ENCODE measurements at places on chromosomes 1 and 21. TPM values are rescaled to one million over a fixed set of nuclear protein-coding genes. Genes with fewer than 3 reads are reported as not detected.

Gene PBX1
- total RNA-seq = 17.9 TPM

Gene USP21
- 6.3 TPM for total RNA-seq

Gene CR1
- not detected for total RNA-seq

Gene KPNA6
- total RNA-seq = 50.7 TPM

Gene SHISAL2A
- total RNA-seq = not detected

Gene ILDR2
- under 0.01 TPM for total RNA-seq

Gene TMEM269
- not detected for total RNA-seq

Gene HORMAD1
- total RNA-seq = not detected

Gene MAP3K21
- 0.18 TPM for total RNA-seq

Gene ASAP3
- total RNA-seq = 18.6 TPM

Gene SPRR5
- not detected for total RNA-seq

Gene PUM1
- 71.9 TPM for total RNA-seq

Gene SPRR2A
- total RNA-seq = not detected

Gene MIXL1
- not detected for total RNA-seq

GRCh38 chr1:55456971-55457370, 241.8 kb upstream of the USP24 start:
- H3K27ac ChIP-seq = no peak overlapping the region
- no peaks in the 10 kb centered on the region for H3K27me3 ChIP-seq
- no peak for DNase-seq
- no peaks in the 10 kb centered on the region for H3K4me1 ChIP-seq

DNA sequence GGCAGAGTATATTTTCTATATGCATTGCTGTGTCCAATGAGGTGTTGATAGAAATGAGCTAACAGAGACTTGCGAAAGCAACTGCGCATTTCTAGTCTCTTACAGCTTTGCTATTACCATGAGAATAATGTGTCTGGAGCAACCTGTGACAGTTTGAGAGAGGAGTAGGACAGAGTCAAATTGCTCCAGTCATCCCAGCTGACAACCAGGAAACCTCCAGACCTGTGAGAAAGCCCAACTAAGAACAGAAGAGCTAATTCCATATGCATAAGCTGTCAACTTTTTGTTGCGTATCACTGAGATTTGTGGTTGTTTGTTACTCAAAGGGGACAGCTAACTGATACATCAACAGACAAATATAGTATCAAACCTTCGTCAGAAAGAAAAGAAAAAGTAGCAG, 354.1 kb upstream of the LRRC7 start:
- no peaks in the 10 kb centered on the region for H3K36me3 ChIP-seq
- no peak overlapping the region for H3K4me3 ChIP-seq
- H3K4me1 ChIP-seq = no peaks in the 10 kb centered on the region
- DNase-seq = no peak

DNA sequence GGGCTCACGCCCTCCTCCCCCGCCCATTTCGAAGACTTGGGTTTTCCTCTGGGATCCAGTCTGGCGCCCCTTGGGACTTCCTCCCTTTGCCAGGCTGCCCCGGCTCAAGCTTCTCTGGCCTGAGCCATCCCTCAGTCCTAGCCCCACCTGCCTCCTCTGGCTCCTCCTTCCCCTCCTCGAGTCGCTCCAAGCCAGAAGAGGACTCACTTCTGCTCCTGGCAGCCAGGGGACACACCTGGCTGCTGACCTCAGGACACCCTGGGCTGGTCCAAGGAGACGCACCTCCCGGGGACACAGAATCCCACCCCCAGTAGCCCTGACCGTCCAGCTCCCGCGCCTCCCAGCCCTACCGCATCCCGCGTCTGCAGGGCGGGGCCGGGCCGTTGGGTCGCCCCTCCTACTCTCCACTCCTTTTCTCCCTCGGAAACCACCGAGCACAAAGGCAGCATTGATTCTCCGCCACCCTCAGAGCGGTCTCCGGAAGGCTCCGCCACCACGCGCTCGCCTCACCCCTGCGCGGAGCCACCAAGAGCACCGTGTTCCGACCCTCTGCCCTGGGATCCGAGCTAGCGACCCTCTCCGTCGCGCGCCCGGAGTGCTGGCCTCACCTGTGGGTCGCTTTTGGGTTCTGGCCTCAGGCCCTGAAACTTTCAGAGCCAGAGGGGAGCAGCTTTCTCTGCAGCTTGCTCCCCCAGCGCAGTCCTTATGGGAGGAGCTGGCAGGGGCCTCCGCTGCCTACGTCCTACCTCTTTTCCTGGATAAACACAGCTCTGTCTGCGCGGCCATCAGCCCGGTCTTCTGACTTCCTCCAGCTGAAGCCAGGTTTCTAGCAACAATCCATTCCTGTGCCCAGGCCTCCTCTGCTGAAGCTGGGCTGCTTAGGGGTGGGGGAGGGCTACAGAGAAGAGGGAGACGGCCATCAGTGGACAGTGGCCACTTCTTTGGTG, at the start of gene C2CD4D:
Gene C2CD4D (minus strand): TSS at position 364 of the 947 bp plus-strand sequence. CDS start 831 bp downstream, outside the sequence.
- no peak for DNase-seq
- H3K4me1 ChIP-seq = no peaks in the 10 kb centered on the region
- H3K27ac ChIP-seq = no peak within 1 kb of the TSS
- peak within 1 kb of the TSS; percentile 36 for H3K4me3 ChIP-seq

- 0 out of 2 replicates have a peak, but pooled peaks cover 1% of the 10 kb centered on the region for H3K4me1 ChIP-seq
- no peak overlapping the region for H3K27ac ChIP-seq
- no peak for DNase-seq
- no peak overlapping the region for H3K4me3 ChIP-seq
- H3K36me3 ChIP-seq = no peaks in the 10 kb centered on the region
- no peaks in the 10 kb centered on the region for H3K27me3 ChIP-seq
Observed at GRCh38 chr1:186887203-186887602, 58.5 kb downstream of the PLA2G4A start.

DNA sequence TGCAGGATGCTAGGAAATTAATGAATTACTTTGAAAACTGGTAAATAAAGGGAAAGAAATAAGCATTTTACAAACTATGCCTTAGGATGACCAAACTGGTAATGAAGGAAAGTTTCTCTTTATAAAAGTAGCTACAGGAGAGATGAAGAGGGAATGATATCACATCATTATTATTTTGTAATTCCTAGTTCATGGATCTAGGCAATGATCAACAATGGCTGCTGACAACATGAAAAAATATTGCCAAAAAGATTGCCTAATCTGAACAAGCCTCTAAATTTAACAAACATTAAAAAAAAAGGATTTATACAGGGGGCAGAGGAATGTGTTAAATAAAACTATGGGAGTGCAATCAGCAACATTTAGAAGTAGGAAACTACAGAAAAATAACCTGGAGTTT, 38.9 kb downstream of the NOS1AP start:
- H3K4me1 ChIP-seq = no peaks in the 10 kb centered on the region
- no peak overlapping the region for H3K4me3 ChIP-seq
- peaks cover 3% of the 10 kb centered on the region for H3K27me3 ChIP-seq
- no peak for DNase-seq
- no peak overlapping the region for H3K27ac ChIP-seq

GRCh38 chr21:45724345-45724961, 80.9 kb downstream of the PCBP3 start:
- no peak overlapping the region for H3K4me3 ChIP-seq
- no peak for DNase-seq
- H3K4me1 ChIP-seq = peaks cover 2% of the 10 kb centered on the region
- no peaks in the 10 kb centered on the region for H3K27me3 ChIP-seq
- H3K36me3 ChIP-seq = no peaks in the 10 kb centered on the region

GRCh38 chr21:36419996-36420395, 34.8 kb downstream of the CHAF1B start:
- H3K36me3 ChIP-seq = no peaks in the 10 kb centered on the region
- H3K4me1 ChIP-seq = no peaks in the 10 kb centered on the region
- DNase-seq = peak; percentile 92
- H3K4me3 ChIP-seq = no peak overlapping the region

DNA sequence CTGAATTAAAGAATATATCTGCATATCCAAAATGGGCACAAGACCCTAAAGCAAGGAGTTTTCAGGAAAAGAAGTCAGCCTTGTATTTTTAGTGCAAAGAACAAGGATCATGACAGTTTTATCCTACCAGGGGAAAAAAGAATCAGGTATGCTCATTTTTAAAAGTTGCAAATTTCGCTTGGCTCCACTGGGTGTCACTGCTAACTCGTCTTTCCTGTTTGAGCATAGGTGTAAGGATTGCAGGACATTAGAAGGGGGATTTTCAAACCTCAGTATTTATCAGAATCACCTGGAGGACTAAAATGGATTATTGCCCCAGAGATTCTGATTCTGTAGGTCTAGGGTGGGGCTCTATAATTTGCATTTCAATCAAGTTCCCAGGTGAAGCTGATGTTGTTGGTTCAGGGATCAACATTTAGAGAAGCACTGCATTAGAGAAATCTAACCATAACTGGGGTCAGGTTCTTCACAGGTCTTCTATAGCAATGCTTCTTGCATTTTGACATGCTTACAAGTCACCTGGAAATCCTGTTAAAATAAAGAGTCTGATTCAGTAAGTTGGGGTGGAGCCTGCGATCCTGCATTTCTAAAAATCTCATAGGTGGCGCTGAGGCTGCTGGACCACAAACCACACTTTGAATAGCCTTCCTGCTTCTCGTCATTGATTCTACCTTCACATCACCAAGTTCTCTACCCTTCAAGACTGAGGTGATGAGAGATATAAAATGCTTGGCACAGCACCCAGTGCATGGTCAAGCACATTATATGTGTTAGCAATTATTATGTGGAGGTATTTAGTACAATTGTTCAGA, 39.6 kb downstream of the NUF2 start:
- H3K4me3 ChIP-seq = no peak overlapping the region
- no peak for DNase-seq
- no peak overlapping the region for H3K27ac ChIP-seq
- H3K36me3 ChIP-seq = no peaks in the 10 kb centered on the region
- H3K4me1 ChIP-seq = no peaks in the 10 kb centered on the region

GRCh38 chr1:236468625-236469024, 55.2 kb upstream of the LGALS8 start:
- H3K4me1 ChIP-seq = no peaks in the 10 kb centered on the region
- H3K36me3 ChIP-seq = no peaks in the 10 kb centered on the region
- H3K27me3 ChIP-seq = peaks cover 4% of the 10 kb centered on the region
- no peak for DNase-seq
- no peak overlapping the region for H3K4me3 ChIP-seq

- no peak overlapping the region for H3K27ac ChIP-seq
- H3K4me3 ChIP-seq = no peak overlapping the region
- peaks cover 3% of the 10 kb centered on the region for H3K4me1 ChIP-seq
- H3K36me3 ChIP-seq = no peaks in the 10 kb centered on the region
- peak; percentile 80 for DNase-seq
Observed at GRCh38 chr1:115277276-115277675, 60.8 kb downstream of the NGF start.

DNA sequence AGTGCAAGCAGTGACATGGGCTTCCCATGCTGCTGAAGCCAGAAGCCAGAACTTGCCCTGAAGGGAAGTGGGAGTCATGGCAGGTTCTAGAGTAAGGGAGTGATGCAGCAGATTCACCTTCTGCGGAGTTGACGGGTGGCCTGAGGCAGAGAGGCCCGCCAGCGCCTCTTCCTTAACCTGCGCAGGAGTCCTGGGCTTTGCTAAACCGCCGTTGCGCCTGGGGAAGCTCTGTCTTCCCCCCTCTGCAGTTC, 67.3 kb downstream of the OBSCN start:
- peaks cover 33% of the 10 kb centered on the region for H3K36me3 ChIP-seq
- H3K27me3 ChIP-seq = no peaks in the 10 kb centered on the region
- no peak for DNase-seq

- no peak for DNase-seq
- peaks cover 14% of the 10 kb centered on the region for H3K27me3 ChIP-seq
- H3K36me3 ChIP-seq = peaks cover 10% of the 10 kb centered on the region
- H3K4me1 ChIP-seq = no peaks in the 10 kb centered on the region
Observed at GRCh38 chr1:11654137-11654938, at the start of the genes FBXO2 and FBXO44. FBXO2 (minus strand) TSS chr1:11654429; CDS start chr1:11654340, 89 bp downstream. FBXO44 (plus strand) TSS chr1:11654877; CDS start chr1:11655836, 959 bp downstream.

GRCh38 chr1:17297991-17298390, 10.0 kb upstream of the PADI4 start:
- H3K36me3 ChIP-seq = no peaks in the 10 kb centered on the region
- DNase-seq = no peak
- peaks cover 16% of the 10 kb centered on the region for H3K27me3 ChIP-seq
- H3K27ac ChIP-seq = no peak overlapping the region

DNA sequence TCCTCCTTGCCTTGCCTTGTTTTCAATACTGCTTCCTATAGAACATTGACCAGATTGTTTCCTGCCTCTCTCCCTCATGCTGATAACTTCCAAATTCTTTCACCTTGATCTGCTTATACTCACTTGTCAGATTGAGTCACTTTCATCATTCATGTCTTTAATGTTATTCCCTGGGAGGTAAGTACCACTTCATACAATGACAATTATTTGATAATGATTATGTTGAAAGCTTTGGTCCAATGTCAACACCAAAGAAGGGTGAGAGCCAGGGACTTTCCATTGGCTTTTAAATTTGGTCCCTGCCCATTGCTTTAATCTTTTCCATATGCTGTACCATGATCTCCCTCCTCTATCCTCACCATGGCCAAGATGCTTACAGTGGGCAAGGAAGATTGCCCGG, 137.4 kb downstream of the SYT2 start:
- no peaks in the 10 kb centered on the region for H3K27me3 ChIP-seq
- H3K27ac ChIP-seq = no peak overlapping the region
- no peak overlapping the region for H3K4me3 ChIP-seq
- DNase-seq = no peak

GRCh38 chr1:36803868-36804570, 230.3 kb downstream of the GRIK3 start:
- H3K27ac ChIP-seq = no peak overlapping the region
- H3K27me3 ChIP-seq = no peaks in the 10 kb centered on the region

DNA sequence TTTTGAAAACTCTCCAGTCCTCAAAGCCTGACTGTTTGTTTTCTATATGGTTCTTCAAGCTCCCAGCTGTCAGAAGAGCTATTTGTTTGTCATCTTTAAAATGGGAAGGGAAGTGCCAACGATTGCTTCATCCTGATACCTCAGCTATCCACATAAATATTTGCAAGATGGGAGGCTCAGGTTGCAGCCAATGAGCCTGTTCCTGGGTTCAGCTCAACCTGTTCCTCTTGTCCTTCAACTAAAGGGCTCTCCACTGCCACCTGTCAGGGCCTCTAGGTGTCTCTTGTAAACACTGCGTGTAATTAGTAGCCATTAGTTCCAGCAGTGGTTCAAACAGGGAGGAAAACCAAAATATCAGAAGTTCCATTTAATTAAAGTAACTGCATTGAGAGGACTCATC, 445.1 kb downstream of the AJAP1 start:
- no peaks in the 10 kb centered on the region for H3K36me3 ChIP-seq
- no peaks in the 10 kb centered on the region for H3K27me3 ChIP-seq
- H3K27ac ChIP-seq = no peak overlapping the region
- no peak for DNase-seq
- no peaks in the 10 kb centered on the region for H3K4me1 ChIP-seq

DNA sequence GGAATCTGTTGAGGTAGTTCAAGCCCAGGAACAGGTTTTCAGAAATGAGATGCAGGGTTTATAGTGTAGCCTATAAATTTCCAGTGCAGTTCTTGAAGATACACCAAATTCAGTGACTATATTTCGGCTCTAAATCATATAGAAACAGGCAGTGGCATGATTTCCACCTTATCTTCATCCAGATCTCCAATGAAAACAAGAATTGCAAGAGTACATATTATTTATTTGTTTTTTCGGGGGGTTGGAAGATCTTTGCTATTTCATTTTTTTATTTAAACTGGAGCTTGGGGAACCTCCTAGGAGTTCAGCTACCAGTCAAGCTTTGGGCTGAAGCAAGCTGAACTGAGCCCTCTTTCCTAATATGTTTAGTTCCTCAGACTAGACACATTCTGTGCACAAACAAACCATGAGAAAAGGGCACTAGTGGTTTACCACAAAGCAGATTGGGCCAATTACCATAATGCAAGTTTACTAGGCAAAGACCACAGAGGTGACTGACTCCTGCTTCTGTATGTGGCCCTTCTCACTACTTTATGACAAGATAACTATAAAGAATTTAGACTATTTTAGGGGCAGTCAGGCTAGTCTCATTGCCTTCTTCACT, 68.5 kb downstream of the RGS2 start:
- peaks cover 11% of the 10 kb centered on the region for H3K27me3 ChIP-seq
- H3K4me3 ChIP-seq = no peak overlapping the region
- H3K4me1 ChIP-seq = no peaks in the 10 kb centered on the region
